ENCODE measurements at places on chromosomes 7 and 10.

DNA sequence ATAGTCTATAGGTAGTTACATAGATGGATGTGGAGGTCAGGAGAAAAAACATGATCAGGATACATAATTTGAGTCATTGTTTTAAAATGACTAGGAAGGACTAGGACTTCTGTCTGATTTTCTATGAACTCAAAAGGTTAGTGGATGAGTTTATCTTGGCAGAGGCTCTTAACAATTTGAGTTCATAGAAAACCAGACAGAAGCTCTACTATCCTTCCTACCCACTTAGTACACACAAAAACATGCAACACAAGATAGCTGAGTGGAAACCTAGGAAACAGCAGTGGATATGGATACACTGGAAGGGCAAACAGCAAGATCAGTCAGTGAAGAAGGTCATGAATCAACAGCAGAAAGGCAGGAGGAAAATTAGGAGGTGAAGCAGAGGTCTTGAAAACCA is 84.6 kb downstream of the VPS50 start:
- DNase-seq: no peak

- no peak for DNase-seq
Measured at GRCh38 chr10:63603709-63604445, 82.7 kb downstream of the REEP3 start.

- DNase-seq: no peak
Measured at GRCh38 chr10:58087896-58088295, 179.8 kb downstream of the IPMK start.

DNA sequence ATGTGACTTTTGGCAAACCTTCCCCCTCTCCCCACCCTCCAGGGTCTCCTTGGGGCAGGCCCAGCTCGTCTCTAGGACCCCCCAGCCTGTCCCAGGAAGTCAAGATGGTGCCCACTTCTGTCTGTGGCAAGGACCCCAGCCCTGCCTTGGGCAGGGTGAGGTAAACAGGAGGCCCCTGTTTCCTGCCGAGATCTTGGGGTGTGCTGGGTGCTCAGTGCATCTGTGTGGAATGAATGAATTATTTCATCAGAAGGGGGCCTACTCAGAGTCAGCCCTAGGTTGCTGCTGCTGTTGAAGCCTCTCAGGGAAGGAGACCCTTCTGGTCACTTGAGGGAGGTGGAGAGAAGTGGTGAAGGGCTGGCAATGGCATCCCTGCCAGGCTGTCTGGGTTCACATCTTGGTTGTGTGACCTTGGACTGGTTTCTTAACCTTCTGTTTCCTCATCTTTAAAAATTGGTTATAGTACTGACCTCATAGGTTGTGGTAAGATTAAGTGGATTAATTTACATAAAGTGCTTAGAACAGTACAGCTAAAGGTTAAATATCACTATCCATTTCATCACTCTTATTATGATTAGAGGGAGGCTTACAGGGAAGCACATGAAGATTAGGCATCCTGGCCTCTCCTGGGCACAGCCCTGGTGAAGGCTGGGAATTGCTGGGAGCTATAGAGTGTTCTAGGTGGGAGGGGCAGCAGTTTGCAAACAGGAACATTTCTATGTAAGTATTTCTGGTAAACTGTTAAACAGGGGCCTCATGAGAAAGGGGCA is 67.7 kb downstream of the ZMIZ1 start:
- DNase-seq: no peak

DNA sequence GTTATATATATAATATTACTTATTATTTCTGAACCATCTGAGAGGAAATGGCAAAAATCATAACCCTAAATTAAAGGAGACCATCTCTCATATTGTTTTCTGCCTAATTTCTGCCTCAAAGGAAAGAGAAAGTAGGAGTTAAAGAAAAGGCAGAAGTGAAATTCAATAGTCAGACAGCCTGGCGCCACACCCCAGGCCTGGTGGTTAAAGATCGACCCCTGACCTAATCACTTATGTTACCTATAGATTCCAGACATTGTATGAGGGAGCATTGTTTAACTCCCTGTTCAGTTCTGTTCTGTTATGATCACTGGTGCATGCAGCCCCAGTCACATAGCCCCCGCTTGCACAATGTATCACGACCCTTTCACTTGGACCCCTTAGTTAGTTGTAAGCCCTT is 24.9 kb upstream of the CHST3 start:
- no peak for DNase-seq

GRCh38 chr7:158256091-158256816 is 331.4 kb downstream of the PTPRN2 start:
- no peak for DNase-seq
